Activated T-cell treated with anti-CD3 and anti-CD28 coated beads, Interleukin-2, amount 50 U/mL, for 4 hours (primary cell): ENCODE measurements at places on chromosomes 1 and 21. TPM values are rescaled to one million over a fixed set of nuclear protein-coding genes. Genes with fewer than 3 reads are reported as not detected.

GRCh38 chr21:38680401-38680800, 125.3 kb upstream of the ETS2 start:
- DNase-seq, result no peak

- DNase-seq, result no peak
These were observed 27.8 kb downstream of the KIAA0040 start for GRCh38 chr1:175164751-175165150.

DNA sequence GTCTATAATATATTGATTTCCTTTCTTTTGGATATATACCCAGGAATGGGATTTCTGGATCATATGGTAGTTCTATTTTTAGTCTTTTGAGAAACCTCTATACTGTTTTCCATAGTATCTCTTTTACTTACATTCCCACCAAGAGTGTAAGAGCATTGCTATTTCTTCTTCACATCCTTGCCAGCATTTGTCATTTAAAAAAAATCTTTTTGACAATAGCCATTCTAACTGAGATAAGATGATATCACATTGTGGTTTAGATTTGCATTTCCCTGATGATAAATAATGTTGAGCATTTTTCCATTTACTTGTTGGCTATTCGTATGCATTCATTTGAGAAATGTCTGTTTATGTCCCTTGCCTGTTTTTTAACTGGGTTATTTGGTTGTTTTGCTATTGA, 467.4 kb downstream of the COL11A1 start:
- no peak for DNase-seq

GRCh38 chr1:5921671-5922070, 70.6 kb downstream of the NPHP4 start:
- DNase-seq, result no peak

GRCh38 chr1:12031039-12031980, 12.0 kb downstream of the MIIP start:
- DNase-seq, result peak; percentile 23

GRCh38 chr1:156489166-156489934, 11.2 kb downstream of the MEF2D start:
- DNase-seq, result peak; percentile 52

GRCh38 chr1:59290193-59290949, 6.5 kb upstream of the FGGY start:
- no peak for DNase-seq

DNA sequence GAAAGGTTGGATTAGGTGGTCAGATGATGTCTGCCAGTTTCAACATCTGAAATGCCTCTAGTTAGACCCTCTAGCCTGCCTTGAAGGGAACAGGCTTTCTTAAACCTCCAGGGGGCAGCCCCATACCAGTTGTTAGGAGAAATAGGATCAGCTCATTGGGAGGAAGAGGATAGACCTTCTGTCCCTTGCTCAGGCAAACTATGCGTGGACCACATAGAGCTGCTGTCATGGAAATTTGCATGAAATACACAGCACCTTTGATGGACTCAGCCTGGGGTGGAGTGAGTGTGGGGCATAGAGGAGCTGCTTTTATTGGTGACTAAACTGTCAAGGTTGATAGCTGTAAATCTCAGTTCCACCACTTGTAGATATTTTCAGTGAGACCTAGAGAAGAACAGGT, 38.4 kb upstream of the SPAG17 start:
- DNase-seq, result no peak

- DNase-seq, result no peak
These were observed 41.5 kb downstream of the MAN1C1 start for GRCh38 chr1:25657883-25658760.

- no peak for DNase-seq
These were observed 29.4 kb downstream of the KCNJ6 start for GRCh38 chr21:37886726-37887299.

GRCh38 chr1:106290805-106291501, 765.5 kb upstream of the PRMT6 start:
- no peak for DNase-seq

- DNase-seq, result no peak
These were observed 17.9 kb downstream of the GBP5 start for GRCh38 chr1:89254658-89255287.

GRCh38 chr1:19123837-19124236, 86.2 kb downstream of the UBR4 start:
- DNase-seq, result no peak

GRCh38 chr1:167120899-167121298, 27.0 kb downstream of the STYXL2 start:
- DNase-seq, result no peak

DNA sequence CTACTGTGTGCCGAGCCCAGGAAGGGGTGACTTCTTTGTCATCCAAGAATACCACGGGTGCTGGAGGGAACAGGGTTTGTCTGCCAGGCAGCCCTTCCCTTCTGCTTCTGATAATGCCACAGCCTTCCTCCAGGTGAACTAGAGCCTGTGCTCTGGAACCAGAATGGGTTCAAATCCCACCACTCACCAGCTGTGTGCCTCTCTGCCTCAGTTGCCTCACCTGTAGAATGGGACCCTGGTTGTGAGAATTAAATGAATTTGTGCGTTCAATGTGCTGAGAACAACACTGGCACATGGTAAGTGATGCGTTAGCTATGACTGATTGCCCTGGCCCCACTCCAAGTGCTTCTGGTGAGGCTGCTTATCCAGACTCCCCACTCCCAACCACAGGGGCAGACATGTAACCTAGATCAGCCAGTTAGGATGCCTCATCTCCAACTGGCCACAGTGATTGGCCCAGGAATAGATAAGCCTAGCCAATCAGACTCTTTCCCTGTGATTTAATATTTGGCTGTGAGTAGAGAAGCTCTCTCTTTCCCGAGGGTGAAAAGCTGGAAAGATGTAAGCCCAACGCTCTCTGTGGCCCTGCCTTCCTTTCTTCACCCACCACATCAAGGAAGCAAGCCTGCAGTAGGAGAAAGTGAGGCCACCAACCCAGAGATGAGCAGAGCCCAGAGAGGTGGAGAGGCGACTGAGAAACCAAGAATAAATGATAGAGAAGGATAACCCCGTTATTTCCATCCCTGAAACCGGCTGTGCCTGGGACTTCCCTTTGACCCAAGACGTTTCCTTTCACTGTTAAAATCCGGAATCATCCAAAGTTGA, 20.8 kb upstream of the LAPTM5 start:
- no peak for DNase-seq

- no peak for DNase-seq
These were observed 48.3 kb upstream of the NCAM2 start for GRCh38 chr21:20949884-20950283.

- DNase-seq, result no peak
These were observed 26.1 kb downstream of the ETS2 start for GRCh38 chr21:38831526-38832467.

GRCh38 chr21:31279986-31280385, 64.1 kb downstream of the TIAM1 start:
- DNase-seq, result no peak

Gene COL6A2
- total RNA-seq, result 7.7 TPM

Gene FCRL3
- total RNA-seq, result 0.81 TPM

Gene UBE2G2
- total RNA-seq, result 140 TPM

Gene S100B
- total RNA-seq, result 0.53 TPM

Gene OR2T29
- total RNA-seq, result not detected
